ENCODE measurements at places on chromosomes 6 and 20.

GRCh38 chr20:63744574-63745423 is 5.2 kb downstream of the SLC2A4RG start:
- no peak for DNase-seq

DNA sequence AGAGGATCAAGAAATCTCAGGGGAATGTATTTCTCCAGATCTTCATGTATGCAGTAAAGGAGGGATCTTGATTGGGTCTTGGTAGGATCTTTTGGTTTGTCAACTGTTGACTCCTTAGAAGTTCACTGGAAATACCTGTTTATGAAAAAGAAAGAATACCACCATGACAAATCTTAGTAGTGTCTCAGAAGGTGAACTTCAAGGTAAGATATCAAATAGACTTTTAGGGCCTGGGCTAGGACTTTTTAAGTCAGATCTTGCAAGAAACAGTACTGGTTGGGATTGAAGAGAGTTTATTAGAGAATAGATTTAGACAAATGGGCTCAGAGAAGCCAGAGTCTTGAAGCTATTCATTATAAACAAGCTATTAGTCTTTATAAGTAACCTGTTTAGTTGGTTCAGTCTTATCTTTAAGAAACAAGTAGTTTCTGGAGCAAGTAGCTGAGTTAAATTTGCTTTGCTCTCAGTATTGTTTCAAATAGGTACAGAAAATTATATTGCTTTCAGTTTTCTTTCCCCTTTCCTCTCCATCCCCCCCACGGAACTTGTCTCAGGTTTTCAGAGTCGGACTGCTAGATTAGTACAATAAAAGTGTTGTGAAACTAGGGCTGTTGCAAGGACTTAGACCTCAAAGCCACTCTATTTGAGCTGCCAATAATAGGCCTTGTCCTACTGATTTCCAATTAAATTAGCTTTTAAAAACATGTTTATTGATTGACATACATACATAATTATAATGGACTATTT is 529.1 kb upstream of the CITED2 start:
- no peak for DNase-seq

DNA sequence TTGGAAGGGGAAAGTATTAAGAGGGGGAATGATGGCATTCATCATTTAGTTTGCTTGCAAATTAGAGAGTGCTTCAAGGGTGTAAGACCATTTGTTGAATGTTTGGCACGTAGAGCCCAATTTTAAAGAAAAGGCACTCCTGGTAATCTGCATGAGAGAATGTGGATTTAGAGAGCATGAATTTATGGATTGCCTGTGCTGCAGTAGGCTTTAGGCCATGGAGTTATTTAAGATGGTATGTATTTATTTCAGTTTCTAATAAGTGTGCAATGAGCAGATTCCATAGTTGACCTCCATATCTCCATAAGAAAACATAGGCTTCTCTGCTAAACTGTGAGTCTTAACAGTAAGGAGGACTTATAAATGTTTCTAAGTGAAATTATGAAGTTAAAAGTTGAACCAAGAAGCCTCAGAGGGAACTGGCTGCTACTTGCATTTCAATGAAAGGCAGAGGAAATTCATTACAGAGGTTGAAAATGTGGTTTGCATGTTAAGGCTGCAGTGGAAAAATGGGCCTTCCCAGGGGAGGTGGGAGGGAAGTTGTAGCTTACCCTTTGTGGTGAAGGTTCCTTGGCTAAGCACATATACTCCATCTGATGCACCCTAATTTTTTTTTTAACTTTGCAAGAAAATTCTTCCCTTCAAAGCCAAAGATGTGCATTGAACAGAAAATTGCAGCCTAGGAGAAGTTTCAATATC is 134.2 kb downstream of the CARMIL1 start:
- DNase-seq: no peak

DNA sequence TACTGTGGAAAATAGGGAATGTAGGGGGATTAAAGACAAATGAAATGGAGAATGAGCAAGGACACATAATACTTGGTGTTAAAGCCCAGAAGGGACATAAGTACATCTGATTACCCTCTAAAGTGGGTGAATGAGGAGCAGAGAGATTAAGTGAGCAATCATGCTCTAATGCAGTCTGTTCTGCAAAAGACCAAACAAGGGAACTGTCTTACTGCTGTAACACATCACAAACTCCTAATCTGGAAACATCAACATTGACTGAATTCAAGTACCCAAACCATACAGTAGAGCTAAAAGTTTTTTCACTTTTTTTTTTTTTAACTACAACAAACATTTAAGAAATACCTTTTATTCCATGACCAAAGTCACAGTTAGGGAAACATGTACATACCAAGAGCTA is 19.3 kb upstream of the SLC17A4 start:
- no peak for DNase-seq

DNA sequence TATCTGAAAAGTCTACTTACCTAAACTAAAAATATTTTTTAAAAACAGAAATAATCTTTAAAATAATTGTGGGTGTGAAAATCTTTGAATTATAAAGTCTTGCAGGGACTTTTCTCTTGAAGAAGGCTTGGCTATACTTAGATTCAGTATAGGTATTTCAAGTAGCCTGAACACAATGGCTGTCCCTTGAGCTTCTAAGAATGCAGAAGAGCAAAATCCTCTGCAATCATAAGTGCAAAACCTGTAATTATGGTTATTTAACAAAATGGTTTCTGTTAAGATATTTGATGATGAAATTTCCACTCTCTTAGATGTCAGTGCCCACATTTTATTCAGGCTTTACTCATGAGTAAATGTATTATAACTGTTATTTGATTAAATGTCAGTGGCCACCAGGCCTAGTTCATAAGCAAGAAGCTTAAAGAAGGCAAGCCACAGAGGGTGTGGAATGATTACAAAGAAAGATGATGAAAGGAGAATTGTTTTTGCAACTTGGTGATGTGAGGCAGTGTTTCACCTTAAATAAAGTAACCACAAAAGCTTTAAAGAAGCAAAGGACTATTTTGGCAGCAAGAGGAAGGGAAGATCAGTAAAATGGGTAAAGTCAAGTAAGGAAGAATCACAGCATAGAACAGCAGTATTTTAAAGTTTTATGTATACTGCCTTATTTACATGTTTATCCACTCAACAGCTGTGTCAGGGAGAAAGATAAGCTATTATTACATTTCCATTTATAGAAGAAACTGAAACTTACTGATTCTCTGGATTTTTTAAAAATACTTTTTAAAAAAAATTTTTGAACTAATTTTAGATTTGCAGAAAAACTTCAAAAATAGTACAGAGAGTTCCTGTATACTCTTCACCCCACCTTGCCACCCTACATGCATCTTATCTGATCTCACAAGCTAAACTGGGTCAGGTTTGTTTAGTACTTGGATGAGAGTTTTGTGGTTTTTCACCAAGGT is 351.2 kb upstream of the RUNX2 start:
- DNase-seq: no peak

GRCh38 chr6:147177286-147177685 is 26.9 kb upstream of the STXBP5 start:
- no peak for DNase-seq

DNA sequence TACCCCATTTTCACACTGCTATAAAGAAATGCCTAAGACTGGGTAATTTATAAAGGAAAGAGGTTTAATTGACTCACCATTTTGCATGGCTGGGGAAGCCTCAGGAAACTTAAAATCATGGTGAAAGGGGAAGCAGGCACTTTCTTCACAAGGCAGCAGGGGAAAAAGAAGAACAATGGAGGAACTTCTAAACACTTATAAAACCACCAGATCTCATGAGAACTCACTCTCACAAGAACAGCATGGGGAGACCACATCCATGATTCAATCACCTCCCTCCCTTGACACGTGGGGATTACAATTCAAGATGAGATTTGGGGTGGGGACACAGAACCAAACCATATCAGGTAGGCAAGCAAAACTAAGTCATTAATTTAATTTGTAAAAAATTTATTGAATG is 343.2 kb downstream of the FRK start:
- no peak for DNase-seq

- DNase-seq: no peak
These were observed 3.1 kb downstream of the ATRN start for GRCh38 chr20:3473944-3474343.

- no peak for DNase-seq
These were observed 93.6 kb upstream of the UST start for GRCh38 chr6:148653138-148653776.

GRCh38 chr6:135854799-135855198 is 3.3 kb downstream of the PDE7B start:
- no peak for DNase-seq

- DNase-seq: no peak
These were observed 216.2 kb downstream of the NFATC2 start for GRCh38 chr20:51326201-51326819.

DNA sequence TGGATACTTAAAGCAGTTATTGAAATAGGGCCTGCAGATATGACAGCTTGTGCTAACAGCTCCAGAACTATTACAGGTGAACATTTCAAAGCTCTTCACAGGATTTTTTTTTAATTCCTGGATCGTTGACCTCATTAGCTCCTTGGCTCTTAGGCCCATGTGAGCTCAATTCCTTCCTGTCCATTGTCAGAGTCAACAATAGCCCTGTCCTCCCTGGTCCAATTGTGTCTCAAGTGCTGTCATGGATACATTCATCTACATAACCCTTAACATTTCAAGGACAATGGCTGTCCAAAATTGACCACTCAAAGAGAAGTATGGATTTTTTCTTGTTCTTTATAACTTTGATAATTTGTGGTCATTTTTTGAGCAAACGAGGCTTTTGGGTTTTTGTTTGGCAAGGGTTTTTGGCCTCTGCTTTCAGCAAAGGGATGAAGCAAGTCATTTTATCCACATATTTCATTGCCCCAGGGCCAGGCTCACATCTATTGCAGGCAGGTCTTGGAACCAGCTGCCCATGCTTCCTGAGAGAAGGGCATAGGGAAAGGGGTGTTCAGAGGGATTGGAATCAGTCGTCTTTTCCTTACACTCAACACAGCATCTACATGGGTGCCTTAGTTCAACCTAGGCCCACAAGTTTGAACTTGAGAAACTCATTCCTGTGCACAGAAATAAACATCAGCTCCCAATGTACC is 282.1 kb downstream of the TPBG start:
- DNase-seq: no peak

DNA sequence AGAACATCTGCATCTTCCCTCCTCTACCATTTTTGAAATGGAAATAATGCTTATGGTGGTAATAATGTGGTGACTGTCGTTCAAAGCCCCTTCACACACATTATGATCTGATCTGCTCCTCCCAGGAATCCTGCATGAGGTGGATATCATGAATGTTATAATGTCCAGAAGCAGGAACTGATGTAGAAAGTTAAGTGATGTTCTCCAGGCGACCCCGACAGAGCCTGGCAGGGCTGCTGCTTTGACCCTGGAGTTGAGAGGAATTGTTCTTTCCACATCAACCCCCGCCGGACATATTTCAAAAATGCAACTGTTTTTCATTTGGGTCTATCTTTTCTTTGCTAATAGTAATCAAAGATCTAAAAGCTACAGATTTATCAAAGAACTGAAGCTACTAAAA is 131.6 kb downstream of the GMPR start:
- DNase-seq: no peak

- DNase-seq: no peak
These were observed 40.8 kb upstream of the ZNFX1 start for GRCh38 chr20:49318430-49319207.

DNA sequence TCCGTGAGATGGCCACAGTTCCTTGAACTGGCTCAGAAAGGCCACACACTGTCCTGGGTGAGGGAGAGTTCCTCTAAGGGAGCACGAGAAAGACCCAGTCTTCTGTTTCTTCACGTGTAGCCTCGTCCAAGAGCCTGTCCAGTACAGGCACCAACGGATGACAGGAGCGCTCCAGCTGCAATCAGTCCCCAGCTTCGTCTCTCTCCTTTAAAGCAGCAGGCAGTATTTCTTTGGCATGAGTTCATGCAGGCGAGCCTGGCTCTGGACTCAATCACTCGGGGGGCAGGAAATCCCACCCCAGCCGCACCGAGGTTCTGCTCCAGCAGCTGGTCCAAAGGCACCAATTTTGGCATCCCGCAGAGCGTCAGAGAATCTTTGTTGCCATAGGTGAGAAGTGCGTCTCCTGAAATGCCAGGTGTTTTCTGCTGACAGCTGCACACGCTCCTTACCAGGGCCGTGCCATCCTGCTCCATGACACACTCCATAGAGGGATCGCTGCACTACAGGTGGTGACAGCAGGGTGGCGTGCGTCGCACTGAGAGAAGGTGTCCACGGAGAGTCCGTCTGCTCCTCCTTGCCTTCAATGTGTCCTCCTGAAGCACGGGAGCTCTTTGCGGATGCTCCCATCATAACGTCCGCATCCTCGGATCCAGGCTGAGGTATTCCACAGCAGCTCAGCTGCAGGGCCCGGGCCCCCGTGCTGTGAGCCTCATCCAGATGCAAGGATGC is 59.6 kb upstream of the AFDN start:
- peak; percentile 58 for DNase-seq

DNA sequence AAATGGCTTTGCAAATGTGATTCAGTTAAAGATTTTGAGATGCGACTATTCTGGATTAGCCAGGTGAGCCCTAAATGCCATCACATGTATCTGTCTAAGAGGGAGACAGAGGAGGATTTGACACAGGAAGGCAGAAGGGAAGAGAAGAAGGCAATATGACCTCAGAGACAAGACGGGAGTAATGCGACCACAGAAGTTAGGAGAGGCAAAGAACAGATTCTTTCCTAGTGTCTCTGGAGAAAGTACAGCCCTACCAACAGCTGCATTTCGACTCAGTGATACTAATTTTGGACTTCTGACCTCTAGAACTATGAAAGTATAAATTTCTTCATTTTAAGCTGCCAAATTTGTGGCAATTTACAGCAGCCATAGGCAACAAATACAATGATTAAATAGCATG is 24.2 kb upstream of the TPD52L1 start:
- DNase-seq: no peak

DNA sequence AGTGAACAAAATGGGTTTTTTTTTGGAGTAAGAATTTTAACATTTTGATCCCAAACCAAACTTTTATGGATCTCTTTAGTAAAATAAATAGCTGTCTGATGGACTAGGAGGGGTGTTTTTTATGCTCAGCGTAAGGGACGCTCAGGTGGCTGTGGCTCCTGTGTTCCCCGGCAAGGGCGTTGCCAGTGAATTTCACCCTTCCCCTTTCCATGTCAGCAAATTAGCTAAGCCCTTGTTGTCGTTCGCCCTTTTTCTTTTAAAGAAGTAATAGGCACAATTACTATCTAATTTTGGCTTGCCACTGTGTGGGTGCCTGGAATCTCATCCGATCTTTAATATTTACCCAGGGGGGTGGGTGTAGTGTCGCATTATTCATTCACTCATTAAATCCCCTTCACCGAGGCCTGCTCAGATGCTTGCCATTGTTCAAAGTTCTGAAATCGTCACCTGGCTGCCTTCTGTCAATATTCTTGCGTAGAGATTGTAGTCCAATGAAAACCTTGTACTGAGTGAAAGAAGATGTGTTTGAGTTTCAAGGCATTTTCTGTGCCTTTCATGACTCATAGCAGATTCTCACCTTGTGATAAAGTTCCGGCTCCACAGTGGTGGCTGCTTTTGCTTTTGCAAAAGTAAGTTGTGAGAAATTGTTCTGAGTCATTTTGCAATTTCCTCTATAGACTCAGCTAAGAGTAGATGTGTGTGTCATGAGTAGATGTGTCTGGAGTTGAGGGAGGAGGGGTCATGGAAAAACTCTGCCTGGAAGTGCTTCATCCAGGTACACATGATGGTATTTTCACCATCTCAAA is 40.0 kb upstream of the CLDN20 start:
- no peak for DNase-seq
